Motor neuron (in vitro differentiated cells): ENCODE measurements at places on chromosomes 5 and 9. TPM values are rescaled to one million over a fixed set of nuclear protein-coding genes. Genes with fewer than 3 reads are reported as not detected.

RNF130 gene
- total RNA-seq, result 69.9 and 71.6 TPM in 2 replicates

BRINP1 gene
- total RNA-seq, result 43.6 and 51.7 TPM in 2 replicates

SH2D3C gene
- total RNA-seq, result 7.4 and 8.1 TPM in 2 replicates

TTC23L gene
- total RNA-seq, result 1.8 and 2.3 TPM in 2 replicates

CRAT gene
- total RNA-seq, result 19.8 and 20.5 TPM in 2 replicates

ADAMTS16 gene
- 1.4 and 1.5 TPM in 2 replicates for total RNA-seq

SHOC1 gene
- total RNA-seq, result 0.33 and 0.50 TPM in 2 replicates

SLC25A2 gene
- total RNA-seq, result 0.14 and 0.21 TPM in 2 replicates

- no peak for ATAC-seq
Observed at GRCh38 chr9:6551136-6551535, 94.4 kb downstream of the GLDC start.

DNA sequence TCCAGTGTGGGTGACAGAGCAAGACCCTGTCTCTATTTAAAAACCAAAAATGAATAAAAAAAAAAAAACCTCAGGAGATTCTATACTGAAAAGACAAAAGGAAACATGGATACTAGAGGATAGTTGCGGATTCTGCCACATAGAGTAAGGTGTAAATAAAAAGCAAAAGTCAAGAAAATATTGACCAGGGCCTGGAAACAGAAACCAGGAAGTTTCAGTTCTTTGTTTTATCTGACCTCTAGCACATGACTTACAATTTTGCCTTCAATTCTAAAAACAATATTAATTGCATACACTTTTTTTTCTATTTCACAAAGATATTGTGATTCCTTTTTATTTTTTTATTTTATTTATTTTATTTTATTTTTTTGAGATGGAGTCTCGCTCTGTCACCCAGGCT is 96.2 kb upstream of the NMUR2 start:
- no peak for ATAC-seq

DNA sequence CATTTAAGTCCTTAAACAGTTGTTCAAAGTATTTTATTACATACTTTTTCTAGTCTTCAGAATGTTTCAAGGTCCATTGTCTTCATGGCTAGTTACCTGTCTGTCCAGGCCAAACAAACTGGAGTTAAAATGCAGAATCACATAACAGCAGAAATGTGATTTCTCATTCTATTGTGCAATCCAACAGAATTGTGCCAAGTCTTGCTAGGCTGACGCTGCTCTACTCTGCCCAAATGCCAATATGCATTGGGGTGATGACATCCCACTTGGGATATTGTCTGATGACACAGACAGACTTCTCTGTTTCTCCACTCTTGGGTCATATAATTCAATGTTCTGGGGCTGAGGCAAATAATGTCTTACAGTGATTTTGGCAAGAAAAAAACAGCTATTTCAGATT is 5.2 kb upstream of the SLC22A5 start:
- ATAC-seq, result no peak

DNA sequence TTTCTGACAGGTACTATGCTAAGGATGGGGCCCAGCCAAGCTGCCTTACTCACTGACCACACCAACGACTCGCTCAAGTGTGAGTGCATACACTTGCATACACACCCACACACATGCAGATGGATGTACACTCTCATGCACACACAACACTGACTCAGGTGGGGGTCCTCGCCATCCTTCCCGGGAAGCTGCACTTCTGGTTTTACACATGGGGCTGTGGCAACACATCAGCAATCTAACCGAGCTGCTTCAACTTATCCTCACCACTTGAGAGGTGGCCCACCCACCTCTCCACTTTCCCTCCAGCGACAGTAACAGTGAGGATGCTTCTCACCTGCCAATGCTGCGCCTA is 67.2 kb upstream of the SLC25A51 start:
- peak; percentile 13 for ATAC-seq

- ATAC-seq, result peak; percentile 34
Observed at GRCh38 chr5:127987354-127988145, 96.0 kb upstream of the SLC12A2 start.

GRCh38 chr5:131268758-131269370 is 5.0 kb downstream of the CDC42SE2 start:
- ATAC-seq, result no peak

DNA sequence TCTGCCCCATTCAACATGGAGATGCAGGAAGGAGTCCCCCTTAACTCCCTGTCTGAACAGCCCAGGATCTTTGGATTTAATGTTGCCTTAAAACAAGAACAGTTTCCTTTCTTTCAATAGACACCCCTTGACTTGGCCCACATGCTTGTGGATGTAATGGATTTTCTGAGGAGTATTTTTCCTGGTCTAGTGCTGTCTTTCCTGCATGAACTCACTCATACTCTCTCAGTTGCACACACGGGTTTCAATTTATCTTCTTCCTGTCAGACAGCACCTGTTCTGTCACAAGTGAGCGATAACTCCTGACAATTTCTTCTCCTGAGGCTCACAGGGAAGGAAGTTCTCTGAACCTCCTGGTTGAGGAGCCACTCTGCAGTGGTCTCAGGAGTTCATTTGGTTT is 85.1 kb downstream of the ACER2 start:
- ATAC-seq, result no peak

DNA sequence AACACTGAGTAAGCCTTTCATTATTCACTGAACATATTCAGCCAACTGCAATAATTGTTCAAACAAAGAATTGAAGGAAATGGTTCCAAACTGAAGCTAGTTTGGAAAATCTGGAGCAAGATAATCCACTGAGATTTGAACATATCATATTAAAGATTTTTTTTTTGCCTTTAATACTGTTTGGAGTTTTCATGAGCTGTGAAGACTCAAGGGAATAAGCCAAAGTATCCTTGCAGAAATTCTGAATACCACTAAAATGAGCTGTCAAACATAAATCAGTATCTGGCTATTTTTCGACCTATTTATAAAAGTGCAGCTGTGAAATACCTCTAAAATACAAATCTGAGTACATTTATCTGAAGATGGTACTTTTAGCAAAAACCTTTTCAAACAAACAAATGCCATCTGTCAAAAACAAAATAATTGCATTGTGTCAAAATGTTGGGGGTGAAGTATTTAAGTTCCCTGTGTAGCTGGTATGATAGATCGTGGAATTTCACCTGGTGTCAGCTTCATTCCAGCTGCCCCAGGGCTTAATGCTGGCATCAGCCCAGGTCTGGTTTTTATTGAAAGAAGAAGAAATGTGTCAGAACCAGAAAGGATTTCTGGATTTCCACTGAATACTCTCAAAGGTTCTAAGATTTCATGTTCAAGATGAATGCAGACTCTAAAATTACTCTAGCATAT is 149.0 kb upstream of the GRAMD2B start:
- no peak for ATAC-seq

- ATAC-seq, result no peak
Observed at GRCh38 chr9:90956026-90956810, 154.6 kb downstream of the SYK start.

DNA sequence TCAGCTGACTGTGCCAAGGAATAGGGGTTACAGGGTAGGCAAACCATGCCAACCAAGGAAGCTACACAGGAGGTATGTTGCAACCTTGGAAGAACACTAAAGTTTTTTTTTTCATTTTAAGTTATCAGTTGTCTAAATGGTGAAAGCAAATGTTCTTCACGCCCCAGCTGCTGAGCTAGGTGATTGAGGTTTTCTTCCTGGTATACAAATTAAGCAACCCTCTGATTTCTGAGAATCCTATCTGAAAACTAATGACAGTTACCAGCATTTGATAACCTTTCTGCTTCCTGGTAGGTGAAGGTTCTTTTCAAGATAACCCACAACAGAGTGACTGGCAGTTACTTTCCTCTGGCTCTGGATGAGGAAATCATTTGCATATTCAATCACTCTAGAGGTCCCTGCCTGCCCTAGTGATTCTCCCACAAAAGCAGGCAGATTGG is 194.9 kb downstream of the ATP10B start:
- ATAC-seq, result no peak

- ATAC-seq, result peak; percentile 96
Observed at GRCh38 chr5:120848883-120849282, 384.8 kb downstream of the PRR16 start.

GRCh38 chr5:171868236-171868635 is 82.6 kb downstream of the SMIM23 start:
- ATAC-seq, result no peak

DNA sequence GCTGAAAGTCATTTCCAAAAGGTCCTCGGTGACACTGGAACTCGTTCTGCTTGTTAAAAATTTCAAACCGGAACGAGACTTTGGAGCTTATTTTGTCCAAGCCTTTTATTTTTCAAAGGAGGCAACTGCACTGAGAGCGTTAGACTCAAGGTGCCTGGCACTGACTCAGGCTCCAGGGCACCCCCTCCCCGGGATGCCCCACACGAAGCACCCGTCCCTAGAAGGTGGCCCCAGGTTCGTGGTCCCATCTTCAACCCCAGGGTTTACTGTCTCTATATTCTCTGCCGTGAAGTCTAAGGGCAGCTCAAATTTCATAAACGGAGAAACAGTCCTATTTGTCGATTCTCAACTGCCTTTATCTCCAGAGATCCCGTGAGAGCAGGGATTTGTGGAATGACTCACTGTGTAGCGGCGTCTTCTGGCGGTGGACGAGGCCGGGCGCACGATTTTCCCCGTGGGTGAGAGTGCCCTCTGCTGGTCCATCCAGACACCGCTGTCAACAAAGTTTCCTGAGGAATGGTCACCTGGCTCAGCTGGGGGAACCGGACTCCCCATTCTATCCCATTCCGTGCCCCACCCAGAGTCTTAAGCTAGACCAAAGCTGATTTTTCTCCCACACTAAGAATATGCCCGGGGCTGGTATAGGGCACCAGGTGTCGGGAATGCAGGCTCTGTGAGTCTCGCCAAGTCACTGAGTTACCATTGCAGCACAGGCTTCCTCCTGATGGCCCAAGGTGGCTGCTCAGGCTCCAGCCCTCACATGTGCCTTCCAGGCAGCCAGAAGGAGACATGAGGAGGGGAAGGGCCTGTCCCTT is 27.1 kb upstream of the SLC6A19 start:
- ATAC-seq, result peak; percentile 95

GRCh38 chr5:96873449-96873848 is 2.9 kb upstream of the ERAP2 start:
- no peak for ATAC-seq

- no peak for ATAC-seq
Observed at GRCh38 chr9:6805532-6805931, 47.8 kb downstream of the KDM4C start.

DNA sequence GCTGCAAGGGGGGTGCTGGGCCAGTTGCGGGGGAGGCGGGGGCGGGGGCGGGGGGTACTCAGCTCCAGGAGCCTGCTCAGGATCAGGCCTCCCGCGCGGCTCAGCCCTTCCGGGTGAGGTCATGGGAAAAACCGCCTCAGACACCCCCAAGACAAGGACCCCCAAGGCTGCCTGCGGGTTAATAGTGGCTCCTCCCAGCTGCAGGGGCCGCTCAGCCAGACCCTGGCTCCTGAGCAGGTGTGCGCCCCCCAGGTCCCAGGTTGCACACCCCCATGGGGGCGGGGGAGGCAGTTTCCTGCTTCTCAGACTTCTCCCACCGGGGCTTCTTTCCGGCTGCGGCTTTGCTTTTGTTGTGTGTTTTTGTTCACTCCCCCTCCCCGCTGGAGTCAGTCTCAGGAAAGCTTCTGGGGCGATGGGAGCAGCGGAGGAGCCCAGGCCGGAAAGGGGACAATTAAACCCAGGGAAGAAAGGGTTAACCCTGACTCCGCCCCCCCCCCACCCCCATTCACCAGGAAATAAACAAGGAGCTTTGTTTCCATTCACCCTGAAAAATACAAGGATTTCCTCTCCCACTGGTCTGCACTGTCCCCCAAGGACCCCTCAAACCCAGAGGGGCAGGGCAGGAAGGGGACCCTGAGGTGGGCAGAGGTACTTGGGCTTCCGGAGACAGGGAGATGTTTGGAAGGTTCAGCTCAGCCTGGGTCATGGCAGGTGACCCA is 42.3 kb upstream of the NOTCH1 start:
- ATAC-seq, result peak; percentile 18

DNA sequence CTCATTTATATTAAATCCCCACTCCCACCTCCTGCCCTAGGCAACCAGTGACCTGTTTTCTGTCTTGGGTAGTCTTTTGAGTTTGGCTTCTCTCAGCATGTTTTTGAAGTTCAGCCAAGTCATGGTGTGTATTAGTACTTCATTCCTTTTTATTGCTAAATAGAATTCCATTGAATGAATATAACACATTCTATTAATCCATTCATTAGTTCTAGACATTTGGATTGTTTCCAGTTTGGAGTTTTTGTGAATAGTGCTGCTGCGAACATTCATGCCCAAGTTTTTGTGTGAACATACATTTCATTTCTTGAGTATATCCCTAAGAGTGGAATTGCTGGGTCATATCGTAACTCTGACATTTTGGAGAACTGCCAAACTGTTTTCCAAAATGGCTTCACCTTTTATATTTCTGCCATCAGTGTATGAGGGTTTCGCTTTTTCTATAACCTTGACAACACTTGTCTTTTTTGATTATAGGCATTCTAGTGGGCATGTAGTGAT is 2.7 kb downstream of the ZNF346 start:
- ATAC-seq, result no peak

DNA sequence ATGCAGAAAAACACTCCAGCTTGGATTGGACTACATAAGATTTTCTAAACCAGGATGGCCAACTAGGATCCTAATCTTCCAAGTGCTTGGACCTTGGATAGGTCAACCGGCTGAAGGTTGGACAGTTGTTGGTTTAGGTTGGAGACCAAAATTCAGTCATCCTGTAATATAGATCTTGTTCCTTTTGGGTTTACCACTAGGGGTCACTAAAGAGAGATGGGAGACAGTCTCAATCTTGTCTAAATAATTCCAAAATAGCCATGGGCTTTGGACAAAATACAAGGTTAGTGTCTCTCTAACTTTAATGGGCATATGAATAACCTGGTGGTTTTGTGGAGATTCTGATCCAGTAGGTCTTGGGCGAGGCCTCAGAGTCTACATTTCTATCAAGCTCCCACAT is 148.7 kb upstream of the ERCC6L2 start:
- peak; percentile 72 for ATAC-seq

DNA sequence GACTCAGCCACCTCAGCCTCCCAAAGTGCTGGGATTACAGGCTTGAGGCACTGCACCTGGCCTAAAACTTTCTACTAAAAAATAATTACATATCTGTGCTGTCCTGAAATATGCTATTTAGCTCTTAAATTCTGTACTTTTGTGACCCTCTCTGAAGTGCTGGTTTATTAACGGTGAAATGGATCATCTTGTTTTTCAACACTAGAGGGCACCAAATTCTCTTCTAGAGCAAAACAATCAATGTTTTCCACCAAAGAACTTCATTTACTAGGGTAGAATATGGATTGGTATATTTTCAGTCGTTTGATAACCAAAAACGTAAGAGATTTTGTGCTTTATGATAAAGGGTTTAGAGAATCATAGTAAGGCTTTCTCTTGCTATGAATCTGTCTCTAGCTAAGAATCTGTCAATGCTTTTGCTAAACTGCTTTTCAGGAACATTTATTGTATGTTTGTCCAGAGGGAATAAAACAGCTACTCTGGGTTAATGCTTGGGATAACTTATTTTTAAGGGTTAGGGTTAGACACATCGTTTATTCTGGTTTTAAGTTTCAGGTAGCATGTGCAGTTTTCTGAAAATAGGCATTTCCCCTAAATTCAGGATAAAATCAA is 63.6 kb downstream of the RNF180 start:
- ATAC-seq, result peak; percentile 47

- peak; percentile 58 for ATAC-seq
Observed at GRCh38 chr5:128905568-128906110, 59.6 kb upstream of the SLC27A6 start.
